Renal cortical epithelial cell (primary cell): ENCODE measurements at places on chromosomes 3 and 15. TPM values are rescaled to one million over a fixed set of nuclear protein-coding genes. Genes with fewer than 3 reads are reported as not detected.

GOLGA8J gene
- total RNA-seq = 0.10 TPM in 1 of 2 replicates, not detected in the other

APH1B gene
- 10.1 and 12.6 TPM in 2 replicates for total RNA-seq

TMEM212 gene
- not detected in 2 replicates for total RNA-seq

IGF2BP2 gene
- 33.5 and 65.1 TPM in 2 replicates for total RNA-seq

SEMA3B gene
- total RNA-seq = 7.8 and 27.0 TPM in 2 replicates

IGSF10 gene
- total RNA-seq = 0.05 TPM in 1 of 2 replicates, not detected in the other

PRSS50 gene
- 0.17 TPM in 1 of 2 replicates, not detected in the other for total RNA-seq

CACNA1D gene
- 0.52 and 1.5 TPM in 2 replicates for total RNA-seq

EPHB3 gene
- total RNA-seq = 0.15 and 0.17 TPM in 2 replicates

CDCP1 gene
- 55.7 and 58.9 TPM in 2 replicates for total RNA-seq

KLHDC8B gene
- 20.1 and 26.6 TPM in 2 replicates for total RNA-seq

SYNPR gene
- total RNA-seq = not detected in 2 replicates

- no peak for DNase-seq
Measured at GRCh38 chr3:130728037-130728436, 18.6 kb downstream of the PIK3R4 start.

DNA sequence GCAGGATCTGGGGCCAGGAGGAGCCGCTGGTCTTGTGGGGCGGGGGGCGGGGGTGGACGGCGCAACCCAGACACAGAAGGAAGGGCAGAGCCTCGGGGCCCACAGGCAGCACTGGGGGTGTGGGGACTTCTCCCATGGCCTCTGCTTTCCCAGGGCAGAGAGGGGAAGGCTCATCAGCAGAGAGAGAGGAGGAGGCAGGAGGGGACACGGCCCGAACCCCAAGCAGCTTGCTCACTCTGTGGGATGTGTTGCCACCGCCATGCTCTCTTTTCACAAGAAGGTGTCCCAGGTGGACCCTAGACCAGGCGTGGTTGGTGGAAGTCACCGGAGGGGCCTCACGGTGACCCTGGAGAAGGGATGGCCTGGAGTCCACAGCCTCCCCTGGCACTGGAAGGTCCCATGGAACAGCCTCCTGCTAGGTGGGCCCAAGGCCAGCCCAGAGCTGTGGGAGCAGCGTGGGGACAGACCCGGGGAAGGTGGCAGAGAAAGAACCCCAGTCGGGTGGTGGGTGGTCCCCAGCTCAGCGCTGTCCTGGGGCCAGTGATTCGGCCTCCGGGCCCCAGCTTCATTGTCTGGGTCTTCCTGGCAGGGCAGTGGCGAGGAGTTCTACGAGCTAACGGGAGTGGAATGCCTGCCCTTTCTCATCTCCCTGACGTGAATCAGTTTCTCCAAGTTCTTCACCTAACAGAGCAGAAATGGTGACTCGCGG lies 46.8 kb upstream of the PCSK6 start:
- no peak for DNase-seq

- DNase-seq = no peak
Measured at GRCh38 chr3:66106788-66107187, 68.1 kb upstream of the MAGI1 start.

- no peak for DNase-seq
Measured at GRCh38 chr3:157063469-157063868, 96.5 kb downstream of the CCNL1 start.

DNA sequence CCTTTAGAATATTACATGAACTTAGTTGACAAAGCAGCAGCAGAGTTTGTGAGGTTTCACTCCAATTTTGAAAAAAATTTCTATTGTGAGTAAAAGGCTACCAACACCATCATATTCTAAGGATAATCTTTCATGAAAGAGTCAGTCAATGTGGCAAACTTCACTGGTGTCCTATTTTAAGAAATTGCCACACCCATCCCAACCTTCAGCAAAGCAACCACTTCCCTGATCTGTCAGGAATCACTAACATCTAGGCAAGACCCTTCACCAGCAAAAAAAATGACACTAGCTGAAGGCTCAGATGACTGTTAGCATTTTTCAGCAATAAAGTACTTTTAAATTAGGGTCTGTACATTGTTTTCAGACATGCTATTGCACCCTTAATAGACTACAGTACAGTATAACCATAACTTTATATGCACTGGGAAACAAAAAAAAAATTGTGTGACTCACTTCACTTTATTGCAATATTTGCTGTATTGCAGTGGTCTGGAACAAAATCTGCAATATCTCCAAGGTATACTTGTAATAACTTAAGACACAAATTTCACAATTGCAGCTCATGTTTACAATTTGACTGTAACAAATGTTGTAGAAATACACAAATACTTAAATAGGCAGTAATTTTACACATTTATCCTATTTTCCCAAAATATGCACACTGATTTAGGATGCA lies 38.9 kb upstream of the ALCAM start:
- no peak for DNase-seq

- DNase-seq = no peak
Measured at GRCh38 chr3:58794750-58795149, 128.2 kb upstream of the FAM3D start.

- DNase-seq = no peak
Measured at GRCh38 chr3:134991003-134991402, 195.9 kb downstream of the EPHB1 start.

DNA sequence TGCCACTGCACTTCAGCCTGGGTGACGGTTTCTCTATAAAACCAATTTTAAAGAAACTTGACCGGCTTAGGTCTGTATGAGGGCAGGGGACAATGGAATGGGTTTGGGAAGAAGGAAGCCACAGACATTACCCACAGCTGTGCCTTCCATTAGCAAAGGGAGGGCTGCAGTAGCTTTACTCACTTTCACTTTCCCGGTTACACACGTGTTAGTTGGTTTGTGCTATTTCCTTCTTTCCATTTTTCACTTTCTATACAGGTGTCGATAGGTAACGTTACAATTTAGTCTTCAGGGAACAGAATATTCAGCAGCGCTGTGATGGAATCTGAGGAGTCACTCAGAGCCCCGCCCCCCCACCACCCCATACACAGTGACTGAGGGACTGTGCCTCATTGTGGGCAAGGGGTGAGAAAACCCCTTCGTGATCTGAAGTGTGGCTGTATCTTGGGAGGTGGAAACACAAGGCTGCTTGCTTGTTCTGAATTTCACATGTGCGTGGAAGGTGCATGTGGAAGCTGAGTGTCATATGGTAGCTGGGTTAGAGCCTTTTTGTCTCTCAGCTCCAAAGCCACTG lies 44.8 kb upstream of the RPL32 start:
- no peak for DNase-seq

DNA sequence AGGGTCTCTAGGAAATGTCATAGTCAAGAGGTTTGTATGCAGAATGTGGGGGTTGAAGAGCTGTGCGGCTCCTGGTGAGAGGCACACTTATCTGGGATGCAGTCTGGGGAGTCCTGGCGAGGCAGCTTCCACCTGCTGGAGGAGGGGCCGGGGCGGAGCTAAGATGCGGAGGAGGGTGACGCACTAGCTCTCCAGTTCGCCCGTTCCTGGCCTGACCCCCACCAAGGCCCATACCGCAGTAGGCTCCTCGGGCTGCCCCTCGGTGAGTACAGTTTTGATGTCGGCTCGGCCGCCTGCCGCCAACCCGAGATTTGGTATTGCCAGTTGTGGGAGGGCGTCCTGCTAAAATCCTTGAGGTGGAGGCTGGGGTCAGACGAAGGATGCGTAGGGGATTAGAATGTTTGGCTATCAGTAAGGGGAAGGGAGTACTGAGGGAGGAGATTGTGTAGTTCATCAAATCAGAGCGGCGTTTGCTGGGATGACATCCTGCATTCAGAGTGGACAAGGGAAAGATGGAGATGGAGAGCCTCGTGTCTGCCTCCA lies at the start of gene SCG5:
TSS of gene SCG5 (plus strand) at position 194 of the 543 bp plus-strand sequence. CDS start 1,883 bp downstream, outside the sequence.
- DNase-seq = no peak

- DNase-seq = no peak
Measured at GRCh38 chr3:176376531-176376930, 820.8 kb downstream of the TBL1XR1 start.

GRCh38 chr3:170274641-170275040 lies 52.4 kb downstream of the PRKCI start:
- DNase-seq = no peak

GRCh38 chr3:161700998-161701397 lies 204.4 kb downstream of the OTOL1 start:
- DNase-seq = no peak

GRCh38 chr3:36380221-36381031 lies at the start of gene STAC:
Gene STAC (plus strand): TSS chr3:36380504. CDS start chr3:36380644, 140 bp downstream.
- DNase-seq = no peak

GRCh38 chr3:150309557-150309956 lies 98.5 kb upstream of the TSC22D2 start:
- peak; percentile 31 for DNase-seq

- peak; percentile 63 for DNase-seq
Measured at GRCh38 chr15:45064386-45064785, 41.4 kb downstream of the SORD start.

- DNase-seq = no peak
Measured at GRCh38 chr15:101531170-101531569, 41.7 kb upstream of the PCSK6 start.

DNA sequence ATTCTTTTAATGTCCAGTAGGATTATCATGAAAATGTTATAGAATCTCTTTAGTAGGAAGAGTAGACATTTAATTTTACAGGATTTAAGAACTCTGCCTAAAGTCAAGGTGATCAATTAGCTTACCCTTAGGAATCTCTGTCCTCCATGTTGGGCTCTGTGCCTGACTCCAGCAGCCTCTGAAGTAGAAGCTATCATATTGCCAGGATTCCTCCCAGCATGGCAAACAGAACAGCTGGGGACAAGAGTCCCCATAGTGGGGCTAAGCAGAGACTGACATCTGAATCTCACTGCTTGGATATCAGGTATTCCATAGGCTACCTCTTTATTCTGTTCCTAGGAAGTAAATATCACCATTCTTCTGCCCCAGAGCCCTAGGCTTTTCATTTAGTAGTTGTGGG lies 1.5 kb downstream of the SLC15A2 start:
- no peak for DNase-seq

DNA sequence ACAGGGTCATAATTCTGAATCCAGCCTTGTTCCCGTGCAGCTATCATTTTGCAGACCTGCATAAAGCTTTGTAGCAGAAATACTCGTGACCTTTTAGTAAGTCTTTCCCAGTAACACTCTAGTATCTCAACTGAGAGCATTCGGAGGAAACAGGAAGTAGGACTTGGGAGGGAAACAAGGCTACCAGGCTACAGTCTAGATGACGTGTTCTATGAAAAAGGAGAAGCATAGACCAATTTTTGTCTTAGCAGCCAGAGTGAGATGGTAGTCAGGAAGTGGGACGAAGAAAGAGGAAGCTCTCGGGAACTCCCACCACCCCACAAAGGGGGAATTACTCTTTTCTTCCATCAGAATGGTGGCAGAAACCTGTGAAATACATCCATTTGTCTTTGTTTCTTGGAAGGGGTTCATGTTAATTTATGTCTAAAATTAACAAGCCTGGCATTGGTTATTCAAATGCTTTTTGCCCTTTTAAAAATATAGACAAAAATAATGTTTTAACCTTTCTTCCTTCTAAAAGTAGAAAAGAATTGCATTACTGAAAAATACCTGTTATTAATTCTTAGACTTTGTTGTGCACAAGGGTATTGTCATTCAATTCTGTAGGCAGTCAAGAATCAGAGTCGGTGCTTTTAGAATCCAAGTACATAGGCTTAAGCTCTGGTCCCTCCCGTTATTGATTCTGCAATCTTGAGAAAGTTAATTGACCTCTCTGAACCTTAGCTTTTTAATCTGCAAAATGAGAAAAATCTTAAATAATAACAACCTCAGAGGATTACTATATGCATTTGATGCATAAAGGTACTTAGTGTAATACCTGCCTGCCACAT lies 1.6 kb upstream of the SUCNR1 start:
- no peak for DNase-seq

DNA sequence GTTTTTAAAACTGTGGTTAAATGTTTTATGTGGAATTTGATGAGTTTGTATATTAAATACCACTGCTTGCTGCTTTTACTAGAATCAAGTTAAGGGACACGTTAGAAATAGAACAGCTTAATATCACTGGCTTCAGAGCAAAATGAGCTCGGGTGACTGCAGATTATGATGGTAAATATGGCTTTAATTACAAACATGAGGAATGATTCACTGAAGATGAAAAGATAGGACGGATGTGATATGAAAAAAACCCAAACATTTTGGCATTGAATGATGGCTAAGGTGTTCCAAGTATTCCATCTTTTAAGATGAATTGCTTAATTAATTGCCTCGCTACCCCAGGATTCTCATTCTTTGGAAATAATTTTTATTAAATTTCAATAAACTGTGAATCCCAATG lies 33.7 kb downstream of the SLC24A1 start:
- DNase-seq = no peak

- no peak for DNase-seq
Measured at GRCh38 chr3:112034436-112034835, at the start of gene TMPRSS7. Gene TMPRSS7 (plus strand): TSS chr3:112034736. CDS start chr3:112034846, 110 bp downstream.

DNA sequence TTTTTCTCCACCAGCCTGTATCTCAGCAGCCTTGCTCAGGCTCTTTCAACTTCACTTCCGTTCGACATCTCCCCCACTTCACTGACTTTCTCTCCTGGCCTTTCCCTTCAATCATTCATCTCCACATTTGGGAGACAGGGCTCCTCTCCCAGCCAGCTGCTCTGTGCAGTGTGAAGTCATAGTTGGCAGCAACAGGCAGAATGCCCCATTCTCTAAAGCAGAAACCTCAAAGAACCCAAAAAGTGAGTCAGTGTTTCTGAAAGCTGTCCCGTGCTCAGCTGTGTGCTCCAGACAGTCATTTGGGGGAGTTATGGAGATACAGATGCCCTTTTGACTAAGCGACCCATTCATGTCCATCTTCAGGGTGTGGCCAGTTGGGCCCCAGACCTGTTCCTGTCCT lies 54.3 kb downstream of the NTRK3 start:
- DNase-seq = no peak

DNA sequence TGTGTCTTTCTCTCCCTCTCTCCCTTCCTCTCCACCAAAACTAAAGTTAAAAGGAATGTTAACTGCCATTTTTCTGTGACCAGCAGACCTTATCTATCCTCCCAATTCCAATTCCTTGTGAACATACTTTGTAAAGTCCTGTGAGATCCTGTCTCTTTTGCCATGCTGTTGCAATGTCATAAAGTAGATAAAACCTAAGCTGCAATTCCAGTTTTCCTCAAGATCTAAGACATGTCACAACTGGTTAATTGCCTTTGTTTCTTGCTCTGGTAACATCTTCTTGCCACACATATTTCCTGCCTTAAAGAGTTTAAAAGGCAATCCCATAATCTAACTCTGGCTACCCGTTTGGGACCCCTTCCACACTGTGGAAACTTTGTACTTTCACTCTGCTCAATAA lies 188.7 kb downstream of the PYDC2 start:
- no peak for DNase-seq

- no peak for DNase-seq
Measured at GRCh38 chr3:31701286-31701685, 168.6 kb downstream of the STT3B start.
